ENCODE measurements at places on chromosomes 5 and 9. TPM values are rescaled to one million over a fixed set of nuclear protein-coding genes. Genes with fewer than 3 reads are reported as not detected.

Gene PSIP1
- total RNA-seq: 77.6 TPM

Gene ELOVL7
- total RNA-seq: 0.42 TPM

Gene ZNF354B
- 22.0 TPM for total RNA-seq

Gene CCL27
- 0.77 TPM for total RNA-seq

GRCh38 chr9:91927922-91928510, 22.0 kb downstream of the ROR2 start:
- DNase-seq: no peak

DNA sequence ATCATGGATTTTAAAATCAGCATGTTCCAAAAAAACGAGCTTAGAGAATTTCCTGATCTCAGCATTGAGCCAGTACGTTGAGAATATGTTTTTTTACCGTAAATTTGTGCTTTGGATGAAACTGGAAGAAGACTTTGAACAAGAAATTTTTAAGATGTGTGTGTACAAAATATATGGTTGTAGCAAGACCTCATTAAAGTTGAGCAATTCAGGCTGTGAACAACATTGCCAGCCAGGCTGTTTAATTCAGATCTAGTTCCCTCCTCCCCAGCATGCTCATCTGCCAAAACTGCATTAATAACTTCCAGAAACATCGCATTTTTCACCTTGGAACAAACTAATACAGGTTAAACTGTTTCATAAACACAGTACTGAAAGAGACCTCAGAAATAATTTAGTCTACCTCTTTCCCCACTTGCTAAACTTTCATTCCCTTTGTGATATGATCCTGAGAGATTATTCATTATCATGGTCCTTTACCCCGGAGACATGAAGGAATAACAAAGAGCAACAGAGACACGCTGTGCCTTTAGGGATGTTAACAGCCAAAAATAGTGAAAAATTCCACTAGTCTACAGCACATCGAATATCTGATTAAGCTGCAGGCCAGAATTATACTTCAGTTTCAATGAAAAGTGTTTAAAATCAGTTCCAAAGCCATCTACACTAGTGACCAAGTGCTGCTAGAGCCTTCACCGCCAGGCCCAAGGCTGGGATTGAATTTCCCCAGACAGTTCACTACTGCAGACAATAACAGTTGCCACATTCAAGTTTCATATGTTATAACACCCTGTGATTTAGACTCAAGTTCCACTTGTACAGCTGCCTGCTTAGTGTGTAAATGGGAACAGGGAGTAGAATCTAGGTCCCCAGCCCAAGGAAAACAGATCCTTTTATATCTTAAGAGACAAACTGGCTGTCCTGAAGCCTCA, 89.6 kb downstream of the EFNA5 start:
- DNase-seq: no peak

GRCh38 chr5:99037668-99038067, 108.9 kb upstream of the CHD1 start:
- no peak for DNase-seq

DNA sequence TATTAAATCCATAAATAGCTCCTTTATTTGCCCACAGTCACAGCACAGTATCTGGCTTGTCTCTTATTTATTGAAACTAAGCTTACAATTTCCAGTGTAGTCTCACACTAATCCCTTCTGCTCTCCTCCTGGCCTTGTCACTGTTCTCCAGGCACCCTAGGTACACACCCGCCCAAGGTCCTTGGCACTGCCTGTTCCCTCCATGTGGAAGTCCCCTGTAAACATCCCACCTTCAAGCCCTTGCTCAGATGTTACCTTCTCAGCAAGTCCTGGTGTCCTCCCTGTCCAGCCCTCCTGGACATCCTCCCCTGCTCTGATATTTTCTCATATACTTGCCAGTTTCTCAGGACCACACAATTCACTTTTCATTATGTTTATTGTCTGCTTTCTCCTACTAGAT, 44.2 kb upstream of the CFAP157 start:
- no peak for DNase-seq

- DNase-seq: no peak
Observed at GRCh38 chr5:167965710-167966109, 325.7 kb upstream of the WWC1 start.

DNA sequence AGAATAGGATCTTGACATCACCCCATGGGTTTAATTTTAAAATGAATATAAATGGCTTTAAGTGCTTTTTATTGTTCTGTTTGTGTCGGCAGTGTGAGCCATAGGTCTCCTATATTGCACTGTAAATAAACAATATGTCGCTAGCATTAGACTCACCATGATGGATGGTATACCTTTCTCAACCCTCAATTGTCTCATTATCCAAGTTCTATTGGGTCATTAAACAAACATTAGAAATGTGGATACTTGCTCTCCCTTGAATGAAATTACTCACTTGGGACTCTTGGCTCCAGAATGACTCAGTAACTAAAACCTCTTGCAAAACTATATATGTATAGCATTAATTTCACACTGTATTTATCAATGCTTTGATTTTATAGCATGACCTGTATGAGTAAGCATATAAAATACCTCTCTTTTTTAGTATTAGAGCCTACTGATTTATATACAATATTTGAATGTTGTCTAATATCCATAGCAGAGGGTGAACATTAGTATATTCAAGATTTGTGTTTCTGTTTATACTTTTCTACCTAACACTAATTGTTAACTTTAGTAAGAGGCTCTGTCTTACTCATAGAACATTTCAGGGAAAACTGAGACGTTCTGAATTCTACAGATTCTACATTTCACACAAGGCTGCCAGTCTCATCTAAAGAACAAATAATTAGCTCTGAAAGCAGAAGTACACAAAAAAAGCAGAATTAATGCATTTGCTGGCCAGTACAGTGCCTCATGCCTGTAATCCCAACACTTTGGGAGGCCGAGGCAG, 303.8 kb upstream of the PRR16 start:
- no peak for DNase-seq

DNA sequence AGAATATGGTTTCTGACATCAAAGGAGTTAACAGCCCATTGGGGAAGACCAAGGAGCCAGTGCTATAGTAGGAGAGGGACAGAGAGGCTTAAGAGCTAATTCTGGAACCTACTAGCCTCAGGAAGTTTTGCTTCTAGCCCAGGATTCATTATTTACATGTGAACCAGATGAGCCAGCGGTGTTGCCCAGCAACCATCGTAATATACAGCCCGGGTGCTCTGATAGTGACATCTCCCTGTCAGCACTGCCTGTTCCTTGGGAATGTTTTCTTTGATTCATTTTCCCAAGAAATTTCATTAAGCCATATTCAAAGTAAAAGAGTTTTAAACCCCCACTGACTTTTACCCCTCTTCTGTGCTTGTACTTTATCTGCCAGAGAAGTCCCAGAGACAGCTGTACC, 217.4 kb upstream of the ADAMTSL1 start:
- DNase-seq: peak; percentile 9
